GM23248 (cell line): ENCODE measurements at places on chromosomes 1 and 21.

DNA sequence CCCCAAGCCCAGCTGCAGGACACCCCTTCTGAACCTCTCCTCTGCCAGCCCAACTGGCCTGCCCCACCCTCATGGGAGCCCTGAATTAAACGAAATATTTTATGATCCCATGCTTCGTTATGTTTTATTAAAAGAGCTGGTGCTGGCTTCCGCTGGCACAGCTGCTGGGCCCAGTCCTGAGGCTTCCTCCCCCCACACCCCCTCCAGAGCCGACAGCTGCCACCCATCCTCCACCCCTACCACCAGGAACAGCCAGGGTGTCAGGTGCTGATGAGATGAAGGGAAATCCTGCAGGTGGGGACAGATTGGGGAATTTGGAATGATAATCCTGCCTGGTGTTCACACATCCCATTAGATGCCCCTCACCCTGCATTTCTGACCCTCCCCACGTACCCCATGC lies 19.0 kb downstream of the IGSF21 start:
- no peak for DNase-seq

DNA sequence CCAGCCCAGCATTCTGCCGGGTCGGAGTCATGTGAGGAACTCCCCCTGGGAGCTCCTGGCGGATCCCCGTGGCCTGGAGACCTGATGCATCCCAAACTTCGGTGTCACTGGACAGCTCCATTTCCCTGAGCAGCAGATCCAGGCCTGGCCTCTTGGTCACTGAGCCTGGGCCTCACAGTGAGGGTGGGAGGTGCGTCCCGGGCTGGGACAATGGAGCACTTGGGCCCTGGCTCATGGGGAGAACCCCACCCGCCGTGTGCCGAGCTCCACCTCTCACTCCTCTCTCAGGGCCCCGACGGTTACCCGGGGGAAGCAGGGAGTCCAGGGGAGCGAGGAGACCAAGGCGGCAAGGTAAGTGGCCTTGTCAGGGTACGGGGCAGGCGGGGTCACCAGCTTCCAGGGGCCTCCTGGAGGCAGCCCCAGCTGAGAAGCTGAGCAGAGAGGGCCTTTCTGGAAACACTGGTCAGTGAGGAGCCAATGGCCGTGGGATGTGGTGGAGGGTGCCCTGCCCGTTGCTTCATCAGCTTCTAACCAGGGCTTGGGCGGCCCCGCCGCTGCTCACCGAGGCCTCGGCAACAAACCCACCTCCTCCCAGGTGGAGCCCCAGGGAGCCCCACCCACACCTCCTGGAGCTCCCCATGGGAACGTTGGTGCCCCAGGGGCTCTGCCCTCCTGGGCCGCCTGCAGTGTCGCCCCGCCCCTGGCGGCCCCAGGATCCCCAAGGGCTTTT lies 19.8 kb downstream of the COL6A2 start:
- no peak for DNase-seq

- DNase-seq: no peak
Measured at GRCh38 chr1:193113258-193113991, 8.2 kb upstream of the GLRX2 start.

DNA sequence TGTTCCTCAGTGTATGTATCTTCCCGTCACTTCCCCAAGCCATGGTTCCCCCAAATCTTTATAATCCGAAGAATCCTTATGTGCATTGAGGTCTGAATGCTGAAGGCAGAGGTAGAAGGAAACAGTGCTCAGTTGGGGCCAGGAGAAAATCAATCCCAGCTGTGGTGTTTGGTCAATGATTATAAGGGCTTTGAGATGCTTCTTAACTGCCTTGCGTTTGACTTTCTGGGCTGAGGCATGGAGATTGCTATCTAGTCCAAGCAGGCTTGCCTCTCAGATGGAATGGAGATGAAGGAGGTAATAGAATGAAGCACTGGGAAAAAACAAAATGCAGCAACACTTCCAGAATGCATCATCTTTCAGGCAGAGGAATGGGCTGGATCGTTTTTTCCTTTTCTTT lies 3.6 kb upstream of the MAP1LC3C start:
- DNase-seq: peak; percentile 26

- no peak for DNase-seq
Measured at GRCh38 chr1:244369256-244370057, 82.3 kb downstream of the ADSS2 start.

DNA sequence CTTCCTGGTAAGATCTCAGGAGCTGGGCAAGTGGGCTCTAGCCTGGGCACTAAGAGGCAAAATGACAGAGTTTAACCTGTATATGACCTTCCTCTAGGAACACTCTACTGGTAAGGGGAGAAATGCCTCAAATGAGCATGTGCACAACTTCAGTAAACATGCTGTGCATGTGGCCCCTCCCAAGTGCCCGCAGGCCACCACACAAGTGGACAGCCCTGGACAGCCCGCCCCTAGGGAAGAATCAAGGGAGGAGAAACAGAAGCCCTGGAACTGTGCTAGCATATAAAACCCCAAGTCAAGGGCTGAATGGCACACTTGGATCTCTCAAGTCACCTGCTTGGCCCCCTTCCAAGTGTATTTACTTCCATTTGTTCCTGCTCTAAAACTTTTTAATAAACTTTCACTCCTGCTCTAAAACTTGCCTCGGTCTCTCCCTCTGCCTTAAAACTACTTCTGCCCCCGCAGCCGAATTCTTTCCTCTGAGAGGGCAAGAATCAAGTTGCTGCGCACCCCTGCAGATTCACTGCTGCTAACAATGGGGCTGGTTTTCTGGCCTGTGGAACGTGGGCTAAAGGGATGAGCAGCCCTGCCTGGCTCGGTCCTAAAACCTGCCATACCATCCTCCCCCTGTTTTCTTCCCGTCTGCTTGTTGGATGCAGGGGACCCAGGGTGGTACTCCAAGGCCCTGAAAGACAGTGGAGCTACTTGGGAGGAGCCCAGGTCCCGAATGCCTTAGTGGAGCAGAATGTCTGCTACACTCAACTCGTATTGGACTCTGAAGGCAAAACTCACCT lies 93.5 kb downstream of the IER5 start:
- DNase-seq: no peak

GRCh38 chr1:183273300-183273699 lies 87.2 kb downstream of the LAMC2 start:
- peak; percentile 53 for DNase-seq

DNA sequence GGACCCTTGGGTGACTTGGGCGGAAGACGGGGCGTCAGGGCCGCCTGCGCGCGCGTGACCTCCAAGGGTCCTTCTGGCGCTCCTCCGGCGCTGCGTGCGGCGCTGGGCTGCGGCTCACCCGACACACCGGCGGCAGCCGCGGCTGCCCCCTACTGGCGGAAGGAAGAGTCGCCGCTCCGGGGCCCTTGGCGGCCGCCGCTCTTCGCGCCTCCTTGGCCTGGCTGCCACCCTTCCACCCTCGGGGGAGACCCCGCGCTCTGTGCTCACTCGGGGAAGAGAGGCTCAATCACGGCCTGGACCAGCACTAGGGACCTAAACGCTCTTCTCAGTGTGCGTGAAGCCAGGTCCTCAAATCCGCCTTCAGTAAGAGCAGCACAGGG lies 89.7 kb downstream of the DMRTA2 start:
- peak; percentile 61 for DNase-seq

DNA sequence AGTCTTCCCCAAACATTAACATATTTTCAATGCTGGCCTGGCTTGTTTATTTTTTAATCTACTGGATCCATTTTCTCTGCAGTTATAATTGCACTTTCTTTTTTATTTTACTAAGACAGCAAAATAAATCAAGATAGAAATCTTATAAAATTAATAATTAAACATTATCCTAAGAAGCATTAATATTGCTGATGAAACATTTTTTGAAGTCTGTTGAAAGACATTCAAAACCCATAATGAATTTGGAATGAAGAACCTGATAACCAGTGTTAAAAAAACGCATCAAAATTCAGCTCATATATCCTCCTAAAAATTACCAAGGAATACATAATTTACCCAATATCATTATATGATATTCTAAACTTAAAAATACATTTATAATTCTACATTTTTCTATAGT lies 675.7 kb upstream of the PRMT6 start:
- no peak for DNase-seq

- DNase-seq: peak; percentile 46
Measured at GRCh38 chr21:45029298-45029947, 45.0 kb upstream of the ADARB1 start.

DNA sequence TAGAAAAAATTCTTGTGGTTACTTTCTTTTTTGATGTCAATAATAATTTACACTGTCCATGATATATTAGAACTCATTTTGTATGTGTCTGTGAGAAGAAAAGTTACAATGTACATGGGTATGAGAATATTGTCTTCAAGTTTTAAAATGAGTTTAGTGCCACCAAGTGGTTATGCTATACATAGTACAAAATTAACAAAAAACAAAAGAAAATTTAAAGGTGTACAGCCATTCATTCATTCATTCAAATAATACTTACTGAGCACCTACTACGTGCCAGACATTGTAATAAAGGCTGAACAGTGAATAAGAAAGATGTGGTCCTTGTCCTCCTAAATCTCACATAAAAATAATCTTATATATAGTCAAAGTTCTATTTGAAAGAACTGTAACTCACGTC lies 27.7 kb downstream of the UCHL5 start:
- DNase-seq: peak; percentile 49

DNA sequence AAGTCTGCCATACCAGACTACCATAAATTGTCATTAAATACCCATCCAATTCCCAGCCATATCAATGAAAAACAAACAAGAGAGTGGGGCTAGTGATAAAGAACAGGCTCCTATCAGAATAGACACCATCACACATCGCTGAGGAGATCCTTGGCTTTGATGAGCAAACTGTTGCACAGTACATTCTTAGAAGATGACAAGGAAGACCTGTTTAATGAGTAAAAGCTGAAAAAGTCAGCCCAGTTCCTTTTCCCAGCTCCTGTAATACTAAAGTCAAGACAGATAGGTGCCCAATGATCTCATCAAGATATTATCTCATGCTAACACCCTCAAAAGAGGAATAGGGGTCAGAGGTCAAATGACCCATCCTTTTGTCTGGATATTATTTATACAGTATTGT lies 164.5 kb upstream of the COA6 start:
- peak; percentile 71 for DNase-seq

DNA sequence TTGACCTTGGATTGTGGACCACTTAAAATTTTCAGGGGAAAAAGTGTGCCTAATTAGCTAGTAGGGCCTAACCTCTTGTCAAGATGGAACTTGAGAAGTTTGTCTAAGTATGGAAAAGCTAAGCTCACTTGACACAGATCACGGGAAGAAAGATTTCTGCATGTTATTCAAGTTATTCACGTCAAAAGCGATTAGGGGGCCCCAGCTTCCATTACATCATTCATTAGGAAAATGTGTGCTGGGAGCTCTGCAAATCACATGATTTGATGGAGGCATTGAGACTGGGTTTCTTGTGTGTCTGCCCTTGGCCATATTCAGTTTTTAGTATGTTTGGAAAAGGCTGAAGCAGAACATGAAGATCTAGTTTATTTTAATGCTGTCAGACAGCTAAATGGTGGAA lies 15.5 kb upstream of the POGZ start:
- no peak for DNase-seq

- DNase-seq: peak; percentile 79
Measured at GRCh38 chr1:107870696-107871095, 94.3 kb downstream of the VAV3 start.

DNA sequence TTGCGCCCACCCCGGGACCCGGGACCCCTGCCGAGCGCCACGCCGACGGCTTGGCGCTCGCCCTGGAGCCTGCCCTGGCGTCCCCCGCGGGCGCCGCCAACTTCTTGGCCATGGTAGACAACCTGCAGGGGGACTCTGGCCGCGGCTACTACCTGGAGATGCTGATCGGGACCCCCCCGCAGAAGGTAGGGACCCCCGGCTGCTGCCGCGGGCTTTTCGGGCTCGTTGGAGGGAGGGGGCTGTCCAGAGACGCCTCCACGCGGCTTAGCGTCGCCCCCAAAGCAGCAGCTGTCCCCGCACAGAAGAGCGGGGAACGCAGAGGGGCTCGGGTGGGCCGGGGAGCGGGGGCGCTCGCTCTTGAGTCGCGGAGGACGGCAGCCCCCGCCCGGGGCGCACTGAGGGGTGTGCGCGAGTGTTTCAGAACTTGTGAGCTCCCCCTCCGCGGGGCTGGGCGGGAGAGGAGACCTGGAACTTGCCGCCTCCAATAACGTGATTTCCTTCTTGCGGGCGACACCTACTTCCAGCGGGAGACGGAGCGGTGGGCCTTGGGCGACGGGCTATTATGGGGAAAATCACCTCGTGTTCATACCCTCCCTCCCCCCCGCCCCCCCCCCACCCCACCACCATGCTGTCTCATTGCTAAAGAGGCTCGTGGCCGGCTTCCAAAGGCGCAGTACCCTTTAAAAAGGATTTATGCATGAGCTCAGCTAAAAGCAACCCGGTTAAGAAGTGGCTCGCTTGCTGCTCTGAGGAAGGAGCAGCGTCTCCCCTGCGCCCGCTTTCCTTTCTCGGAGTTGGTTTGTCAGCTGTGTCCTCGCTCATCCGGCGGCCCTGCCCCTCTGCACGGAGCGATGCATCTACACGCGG lies 664 bp downstream of the BACE2 start:
- DNase-seq: peak; percentile 79

GRCh38 chr1:19333587-19334354 lies 21.6 kb downstream of the SLC66A1 start:
- DNase-seq: peak; percentile 52

- DNase-seq: no peak
Measured at GRCh38 chr1:107680579-107680985, 284.4 kb downstream of the VAV3 start.

DNA sequence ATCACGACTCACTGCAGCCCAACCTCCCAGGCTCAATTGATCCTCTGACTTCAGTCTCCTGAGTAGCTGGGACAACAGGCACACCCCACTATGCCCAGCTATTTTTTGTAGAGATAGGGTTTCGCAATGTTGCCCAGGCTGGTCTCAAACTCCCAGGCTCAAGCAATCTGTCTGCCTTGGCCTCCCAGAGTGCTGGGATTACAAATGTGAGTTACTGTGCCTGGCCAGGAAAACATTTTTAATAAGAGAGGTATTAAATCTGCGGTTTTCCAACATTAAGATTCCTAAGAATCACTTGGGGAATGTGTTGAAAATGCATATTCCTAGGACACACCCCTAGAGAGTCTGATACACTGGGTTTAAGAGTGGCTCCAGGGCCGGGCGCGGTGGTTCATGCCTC lies 8.7 kb downstream of the CSF1 start:
- DNase-seq: no peak

- no peak for DNase-seq
Measured at GRCh38 chr1:57380923-57381322, 42.9 kb downstream of the DAB1 start.

GRCh38 chr1:174726167-174726879 lies 273.4 kb upstream of the CACYBP start:
- DNase-seq: peak; percentile 67

- no peak for DNase-seq
Measured at GRCh38 chr1:235297579-235297978, 30.4 kb downstream of the ARID4B start.

DNA sequence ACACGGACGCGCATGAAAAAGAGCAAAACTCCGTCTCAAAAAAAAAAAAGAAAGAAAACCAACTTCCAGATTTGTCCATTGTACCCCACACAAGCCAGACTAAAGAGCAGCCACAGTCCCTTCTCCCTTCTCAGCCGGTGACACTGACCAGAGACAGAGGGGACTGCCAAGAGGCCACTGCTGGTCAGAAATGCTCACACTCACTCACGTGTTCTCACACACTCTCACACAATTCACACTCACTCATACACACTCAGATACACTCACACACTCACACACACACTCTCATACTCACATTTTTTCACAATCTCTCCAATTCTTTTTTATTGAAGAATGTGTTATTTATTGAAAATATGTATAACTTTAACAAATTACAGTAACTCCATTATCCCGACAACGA lies 90.8 kb upstream of the RAB4A start:
- DNase-seq: no peak

GRCh38 chr1:56958526-56958925 lies 7.3 kb downstream of the C8B start:
- DNase-seq: peak; percentile 91

GRCh38 chr21:15192243-15192642 lies 127.4 kb upstream of the NRIP1 start:
- no peak for DNase-seq
